ENCODE measurements at places on chromosomes 4 and X. TPM values are rescaled to one million over a fixed set of nuclear protein-coding genes. Genes with fewer than 3 reads are reported as not detected.
A peak's percentile ranks its signal among the peaks of the same experiment; 100 is the strongest.

Gene GPRIN3
- total RNA-seq: 16.0 TPM

Gene EPGN
- not detected for total RNA-seq

Gene AMER1
- total RNA-seq: 12.6 TPM

Gene KDR
- 0.33 TPM for total RNA-seq

Gene ERCC6L
- total RNA-seq: 4.8 TPM

Gene ARHGAP10
- 11.0 TPM for total RNA-seq

Gene FAT1
- total RNA-seq: 264 TPM

DNA sequence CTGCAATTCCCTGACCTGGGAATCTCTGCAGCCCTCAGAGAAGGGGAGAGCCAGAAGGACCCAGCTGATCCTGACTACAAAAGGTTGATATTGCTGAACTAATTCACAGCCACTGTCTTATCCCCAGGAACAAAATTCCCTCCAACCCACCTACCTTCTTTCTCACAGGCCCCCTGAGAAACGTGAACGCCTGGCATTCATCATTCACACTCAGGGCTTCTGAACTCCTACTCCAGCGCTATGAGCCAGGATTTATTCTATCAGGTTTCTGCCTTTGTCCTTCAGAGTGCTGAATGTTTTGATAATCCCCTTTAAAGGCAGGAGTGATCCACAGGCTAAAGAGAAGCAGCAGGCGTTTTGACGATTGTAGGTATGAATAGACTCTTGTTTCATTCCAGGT is 76.5 kb downstream of the KCNIP4 start:
- DNase-seq: no peak
- H3K4me1 ChIP-seq: peaks cover 19% of the 10 kb centered on the region
- no peak overlapping the region for H3K27ac ChIP-seq
- H3K27me3 ChIP-seq: no peaks in the 10 kb centered on the region
- no peaks in the 10 kb centered on the region for H3K36me3 ChIP-seq

DNA sequence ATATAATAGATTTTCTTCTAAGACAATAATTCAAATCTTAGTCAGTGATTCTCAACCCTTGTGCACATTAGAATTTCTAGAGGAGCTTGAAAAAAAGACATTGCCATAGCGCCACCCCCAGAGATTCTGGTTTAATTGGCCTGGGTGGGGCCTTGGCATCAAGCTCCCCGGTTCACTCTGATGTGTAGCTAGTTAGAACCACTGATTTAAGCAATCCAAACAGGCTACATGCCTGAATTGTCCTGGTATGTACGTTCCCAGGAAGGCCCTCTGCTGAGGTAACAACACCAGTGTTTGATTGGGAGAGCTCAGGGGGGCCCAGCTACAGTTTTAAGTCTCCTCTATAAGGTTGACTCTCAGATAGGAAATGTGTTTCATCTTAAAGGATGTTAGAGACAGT is 1.3 kb upstream of the ATP10D start:
- H3K4me1 ChIP-seq: peaks cover 22% of the 10 kb centered on the region
- H3K27ac ChIP-seq: peak overlapping the region; percentile 73
- no peaks in the 10 kb centered on the region for H3K27me3 ChIP-seq

GRCh38 chr4:128379860-128380259 is 92.2 kb upstream of the PGRMC2 start:
- no peak for DNase-seq
- H3K36me3 ChIP-seq: peaks cover 8% of the 10 kb centered on the region
- H3K4me3 ChIP-seq: no peak overlapping the region
- no peaks in the 10 kb centered on the region for H3K27me3 ChIP-seq
- no peak overlapping the region for H3K27ac ChIP-seq
- H3K4me1 ChIP-seq: peaks cover 5% of the 10 kb centered on the region

DNA sequence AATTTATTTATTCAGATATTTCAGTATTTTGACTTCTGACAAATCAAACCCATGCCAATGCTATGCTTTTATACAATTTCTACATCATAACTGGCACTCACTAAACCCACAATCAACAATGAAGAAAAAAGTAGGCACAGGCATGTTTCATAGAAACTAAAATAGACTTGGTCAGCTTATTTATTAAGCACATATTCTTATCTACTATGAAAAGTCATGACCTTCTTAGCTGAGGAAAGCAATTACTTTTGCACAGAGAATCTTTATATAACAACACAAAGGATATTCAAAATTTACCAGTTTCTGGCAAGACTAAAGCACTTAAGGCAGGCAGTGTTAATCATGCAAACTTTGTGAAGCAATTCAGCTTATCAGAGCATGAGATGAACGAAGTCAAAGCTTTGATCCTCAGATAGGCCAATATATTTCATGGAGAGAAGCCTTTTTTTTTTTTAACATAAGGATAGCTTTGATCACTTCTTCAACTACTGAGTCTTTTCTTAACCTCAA is 490.6 kb downstream of the INPP4B start:
- no peak overlapping the region for H3K27ac ChIP-seq
- H3K36me3 ChIP-seq: no peaks in the 10 kb centered on the region
- no peak overlapping the region for H3K4me3 ChIP-seq
- DNase-seq: no peak

DNA sequence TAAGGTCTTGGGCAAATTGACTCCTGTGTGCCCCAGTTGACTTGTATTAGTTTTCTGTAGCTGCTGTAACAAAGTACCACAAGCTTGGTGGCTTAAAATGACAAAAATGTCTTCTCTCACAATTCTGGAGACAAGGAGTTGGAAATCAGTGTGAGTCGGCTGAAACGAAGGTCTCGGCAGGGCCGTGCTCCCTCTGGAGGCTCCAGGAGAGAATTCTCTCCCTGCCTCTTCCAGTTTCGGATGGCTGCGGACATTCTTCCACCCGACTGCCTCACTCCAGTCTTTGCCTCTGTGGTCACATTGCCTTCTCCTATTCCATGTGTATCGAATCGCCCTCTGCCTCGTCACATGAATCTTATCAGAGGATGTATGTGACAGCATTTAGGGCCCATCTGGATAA is 66.0 kb upstream of the PHOX2B start:
- H3K4me1 ChIP-seq: no peaks in the 10 kb centered on the region
- H3K27me3 ChIP-seq: peaks cover 56% of the 10 kb centered on the region

- H3K27me3 ChIP-seq: no peaks in the 10 kb centered on the region
- H3K36me3 ChIP-seq: no peaks in the 10 kb centered on the region
- peaks cover 20% of the 10 kb centered on the region for H3K4me1 ChIP-seq
- H3K27ac ChIP-seq: peak overlapping the region; percentile 5
- no peak overlapping the region for H3K4me3 ChIP-seq
Measured at GRCh38 chr4:76206222-76206942, 7.2 kb downstream of the SCARB2 start.

GRCh38 chr4:66963084-66963483 is 582.2 kb downstream of the CENPC start:
- no peaks in the 10 kb centered on the region for H3K4me1 ChIP-seq
- H3K4me3 ChIP-seq: no peak overlapping the region
- no peaks in the 10 kb centered on the region for H3K36me3 ChIP-seq
- no peaks in the 10 kb centered on the region for H3K27me3 ChIP-seq
- no peak for DNase-seq
- H3K27ac ChIP-seq: no peak overlapping the region

- H3K27me3 ChIP-seq: no peaks in the 10 kb centered on the region
- H3K36me3 ChIP-seq: no peaks in the 10 kb centered on the region
- H3K4me3 ChIP-seq: no peak overlapping the region
- no peak overlapping the region for H3K27ac ChIP-seq
Measured at GRCh38 chr4:153705743-153706468, 21.8 kb downstream of the TLR2 start.

- H3K4me1 ChIP-seq: peaks cover 2% of the 10 kb centered on the region
- H3K27ac ChIP-seq: no peak overlapping the region
- DNase-seq: no peak
- no peaks in the 10 kb centered on the region for H3K27me3 ChIP-seq
Measured at GRCh38 chr4:145670422-145670821, 9.5 kb upstream of the C4orf51 start.

GRCh38 chr4:184293552-184293951 is 75.9 kb upstream of the ENPP6 start:
- H3K4me3 ChIP-seq: no peak overlapping the region
- DNase-seq: no peak
- H3K27ac ChIP-seq: no peak overlapping the region

DNA sequence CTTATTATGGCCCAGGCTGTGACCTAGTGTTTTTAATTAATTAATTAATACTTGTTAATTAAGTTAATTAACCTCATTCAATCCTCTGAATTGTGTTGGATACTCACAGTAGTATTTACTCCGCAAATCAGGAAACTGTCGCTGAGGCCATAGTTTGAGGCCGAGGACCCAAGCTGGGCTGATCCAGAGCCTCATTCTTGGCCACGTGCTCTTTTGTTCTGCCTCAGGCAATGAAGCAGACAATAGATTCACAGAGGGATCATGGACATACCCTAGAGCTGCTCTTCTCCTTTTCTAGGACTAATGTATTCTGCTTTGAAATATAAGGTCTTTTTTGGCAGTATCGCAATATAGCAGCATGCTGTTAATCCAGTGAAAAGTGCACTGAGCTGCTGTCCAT is 24.0 kb upstream of the SNCA start:
- no peaks in the 10 kb centered on the region for H3K4me1 ChIP-seq
- H3K36me3 ChIP-seq: no peaks in the 10 kb centered on the region
- H3K27ac ChIP-seq: no peak overlapping the region
- DNase-seq: no peak
- H3K27me3 ChIP-seq: no peaks in the 10 kb centered on the region
- no peak overlapping the region for H3K4me3 ChIP-seq

DNA sequence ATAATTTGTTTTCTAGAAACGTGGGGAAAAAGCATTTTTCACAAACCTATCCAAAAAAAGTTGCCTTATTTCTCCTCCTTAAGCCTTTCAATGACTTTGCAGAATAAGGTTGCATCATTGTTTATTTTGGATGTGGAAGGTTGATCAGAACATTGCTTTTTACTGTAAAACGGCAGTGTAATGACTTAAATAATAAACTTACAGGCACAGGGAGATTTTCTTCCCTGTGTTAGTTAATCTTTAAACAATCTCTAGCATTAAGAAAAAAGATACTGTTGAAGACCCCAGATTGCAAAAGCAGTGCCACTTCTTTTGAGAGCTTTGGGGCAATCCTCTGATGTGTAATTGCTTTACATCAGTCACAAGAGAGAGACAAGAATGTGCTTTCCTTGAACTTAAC is 153.4 kb downstream of the ARX start:
- no peak for DNase-seq
- H3K27me3 ChIP-seq: no peaks in the 10 kb centered on the region
- H3K36me3 ChIP-seq: peaks cover 1% of the 10 kb centered on the region
- no peak overlapping the region for H3K4me3 ChIP-seq

DNA sequence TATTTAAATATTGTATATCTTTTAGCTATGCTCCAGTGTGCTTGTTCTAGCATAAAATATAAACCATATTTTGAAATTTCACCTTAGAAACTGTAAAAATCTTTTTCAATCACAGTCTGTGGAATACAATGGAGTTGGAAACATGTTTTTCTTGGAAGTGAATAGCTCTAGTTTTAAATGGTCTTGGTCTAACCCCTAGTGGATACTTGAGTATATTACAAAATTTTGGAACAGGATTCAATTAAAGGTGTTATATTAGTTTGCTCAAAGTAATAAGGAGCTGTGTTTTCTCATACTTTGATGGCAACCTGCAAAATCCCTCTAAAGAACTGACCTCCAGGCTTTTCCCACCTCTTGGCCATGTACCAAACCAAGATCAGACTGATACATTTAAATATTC is 48.2 kb downstream of the STK26 start:
- no peak overlapping the region for H3K4me3 ChIP-seq
- no peaks in the 10 kb centered on the region for H3K27me3 ChIP-seq
- no peak for DNase-seq
- peaks cover 15% of the 10 kb centered on the region for H3K36me3 ChIP-seq
- H3K27ac ChIP-seq: no peak overlapping the region

DNA sequence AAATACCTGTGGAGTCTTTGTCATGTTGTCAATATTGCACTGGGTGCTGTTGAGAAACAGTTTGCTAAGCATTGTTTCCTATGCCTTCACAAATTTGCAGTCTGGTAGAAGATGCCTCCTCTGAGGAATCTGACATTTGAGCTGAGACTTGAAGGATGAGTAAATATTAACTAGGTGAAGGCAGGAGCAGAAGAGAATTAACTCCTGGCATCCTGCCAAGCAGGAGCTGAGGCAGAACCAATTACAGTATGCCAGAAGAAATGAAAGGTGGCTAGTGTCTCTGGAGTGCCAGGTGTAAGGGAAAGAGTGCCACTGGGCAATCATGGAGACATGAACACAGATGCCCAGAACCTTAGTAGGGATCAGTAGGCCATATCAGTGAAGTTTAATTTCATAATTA is 1778.2 kb upstream of the PCDH10 start:
- no peaks in the 10 kb centered on the region for H3K27me3 ChIP-seq
- H3K4me1 ChIP-seq: peaks cover 6% of the 10 kb centered on the region
- no peaks in the 10 kb centered on the region for H3K36me3 ChIP-seq
- H3K27ac ChIP-seq: no peak overlapping the region
- H3K4me3 ChIP-seq: no peak overlapping the region

DNA sequence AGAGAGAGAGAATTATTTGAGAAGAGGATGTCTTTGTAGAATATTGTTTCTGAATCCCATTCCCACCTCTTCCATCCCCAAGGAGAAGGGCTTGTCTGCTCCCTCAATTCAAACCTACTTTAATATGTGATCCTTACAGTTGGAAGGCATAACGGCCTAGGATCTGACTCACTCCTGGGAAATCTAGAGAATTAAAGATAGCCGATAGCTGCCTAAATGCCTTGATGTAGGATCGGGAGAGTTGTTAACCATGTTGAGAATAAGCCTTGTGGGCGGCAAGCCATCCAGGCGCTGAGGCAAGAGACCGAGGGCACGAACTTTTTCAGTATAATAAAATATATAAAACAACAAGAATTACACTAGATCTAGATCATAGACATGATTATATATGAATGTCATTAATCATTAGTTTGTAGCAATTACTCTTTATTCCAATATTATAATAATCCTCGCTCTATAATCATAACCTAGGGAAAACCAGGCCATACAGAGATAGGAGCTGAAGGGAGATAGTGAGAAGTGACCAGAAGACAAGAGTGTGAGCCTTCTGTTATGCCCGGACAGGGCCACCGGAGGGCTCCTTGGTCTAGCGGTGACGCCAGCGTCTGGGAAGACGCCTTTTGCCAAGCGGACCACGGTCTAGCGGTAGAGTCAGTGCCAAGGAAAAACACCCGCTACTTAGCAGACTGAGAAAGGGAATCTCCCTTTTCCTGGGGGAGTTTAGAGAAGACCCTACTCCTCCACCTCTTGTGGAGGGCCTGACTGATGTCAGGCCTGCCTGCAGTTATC is 13.5 kb downstream of the EMCN start:
- H3K27ac ChIP-seq: no peak overlapping the region
- H3K27me3 ChIP-seq: no peaks in the 10 kb centered on the region
- no peak overlapping the region for H3K4me3 ChIP-seq
- no peaks in the 10 kb centered on the region for H3K36me3 ChIP-seq
- no peaks in the 10 kb centered on the region for H3K4me1 ChIP-seq

DNA sequence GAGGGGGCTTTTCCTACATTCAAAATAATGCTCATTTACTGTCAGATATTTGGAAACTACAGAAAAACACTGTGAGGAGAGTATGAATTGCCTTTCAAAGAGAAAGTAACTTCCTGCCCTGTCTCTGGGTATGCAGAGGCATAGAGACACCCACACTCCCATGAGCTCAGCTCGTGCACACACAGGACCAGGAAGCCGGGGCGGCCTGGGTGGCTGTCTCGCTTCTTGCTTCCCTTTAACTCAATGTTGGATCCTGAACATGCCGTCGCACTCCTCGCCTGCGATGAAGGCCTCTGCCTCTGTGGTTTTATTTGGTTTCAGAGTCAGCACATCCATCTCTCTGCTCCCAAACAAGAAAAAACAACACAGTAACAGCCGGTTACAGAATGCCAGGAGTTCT is 40.1 kb upstream of the GPR78 start:
- no peaks in the 10 kb centered on the region for H3K36me3 ChIP-seq
